ENCODE measurements at places on chromosomes 13 and 19. TPM values are rescaled to one million over a fixed set of nuclear protein-coding genes. Genes with fewer than 3 reads are reported as not detected.

The LILRB1 gene
- total RNA-seq, result 0.31 TPM

The KBTBD7 gene
- 4.6 TPM for total RNA-seq

The SLAIN1 gene
- 12.1 TPM for total RNA-seq

The FUT2 gene
- not detected for total RNA-seq

The CNFN gene
- not detected for total RNA-seq

The MYADM gene
- 33.1 TPM for total RNA-seq

The C1QTNF9B gene
- not detected for total RNA-seq

The ZNF177 gene
- total RNA-seq, result 1.2 TPM

The CPT1C gene
- total RNA-seq, result 4.3 TPM

The DAND5 gene
- 1.3 TPM for total RNA-seq

The IL17D gene
- total RNA-seq, result 0.41 TPM

The CERS1 gene
- not detected for total RNA-seq

The PDX1 gene
- not detected for total RNA-seq

The LIPE gene
- 27.0 TPM for total RNA-seq

The CEACAM8 gene
- total RNA-seq, result not detected

The DPF1 gene
- total RNA-seq, result 2.1 TPM

The KLC3 gene
- not detected for total RNA-seq

The F2RL3 gene
- not detected for total RNA-seq

The NCR1 gene
- 0.89 TPM for total RNA-seq

The PROZ gene
- not detected for total RNA-seq
